Fibroblast of the conjunctiva (primary cell): ENCODE measurements at places on chromosomes 6 and 20.

GRCh38 chr20:23419995-23420901, 1.0 kb downstream of the NAPB start:
- DNase-seq, result no peak

- DNase-seq, result peak; percentile 87
Measured at GRCh38 chr20:44706301-44707017, 8.7 kb upstream of the CCN5 start.

DNA sequence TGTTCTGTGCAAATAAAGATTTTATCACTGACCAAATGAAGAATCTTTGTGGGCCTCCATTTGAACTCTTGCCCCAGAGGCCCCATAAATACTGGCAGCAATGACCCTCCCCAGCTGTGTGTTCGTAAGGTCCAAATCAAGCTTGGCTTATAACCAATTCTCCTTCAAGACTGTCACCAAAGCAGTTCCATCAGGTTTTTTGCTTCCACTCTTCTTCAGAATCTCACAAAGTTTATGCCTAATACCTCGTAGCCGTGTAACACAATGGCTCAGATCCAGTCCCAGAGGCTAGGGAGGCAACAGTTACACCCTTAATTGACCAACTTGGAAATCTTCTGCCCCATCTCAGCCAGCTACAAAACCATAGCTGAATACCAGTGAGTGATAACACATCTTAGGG, 120.5 kb downstream of the HIVEP2 start:
- DNase-seq, result no peak

DNA sequence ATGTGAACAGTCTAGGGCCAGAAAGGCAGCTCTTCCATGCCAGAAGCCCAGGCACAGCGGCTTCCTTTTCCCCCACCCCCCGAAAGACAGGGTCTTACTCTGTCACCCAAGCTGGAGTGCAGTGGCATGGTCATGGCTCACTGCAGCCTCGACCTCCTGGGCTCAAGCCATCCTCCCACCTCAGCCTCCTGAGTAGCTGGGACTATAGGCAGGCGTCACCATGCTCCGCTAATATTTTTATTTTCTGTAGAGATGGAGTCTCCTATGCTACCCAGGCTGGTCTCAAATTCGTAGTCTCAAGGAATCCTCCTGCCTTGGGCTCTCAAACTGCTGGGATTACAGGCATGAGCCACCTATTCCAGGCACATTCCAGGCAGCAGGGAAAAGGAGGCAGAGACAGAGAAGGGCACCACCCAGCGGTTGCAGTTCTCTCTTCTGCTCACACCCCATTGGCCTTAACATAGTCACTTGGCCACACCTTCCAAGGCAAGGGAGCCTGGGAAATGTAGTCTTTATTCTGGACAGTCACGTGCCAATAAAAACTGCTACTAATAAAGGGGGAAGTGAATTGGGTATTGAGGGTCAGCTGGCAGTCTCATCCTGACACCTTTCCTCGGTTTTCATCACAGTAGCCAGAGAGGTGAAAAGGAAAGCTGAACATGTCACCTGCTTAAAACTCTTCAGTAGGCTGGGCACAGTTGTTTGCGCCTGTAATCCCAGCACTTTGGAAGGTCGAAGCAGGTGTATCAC, 205.9 kb downstream of the ZMYND8 start:
- DNase-seq, result peak; percentile 56

DNA sequence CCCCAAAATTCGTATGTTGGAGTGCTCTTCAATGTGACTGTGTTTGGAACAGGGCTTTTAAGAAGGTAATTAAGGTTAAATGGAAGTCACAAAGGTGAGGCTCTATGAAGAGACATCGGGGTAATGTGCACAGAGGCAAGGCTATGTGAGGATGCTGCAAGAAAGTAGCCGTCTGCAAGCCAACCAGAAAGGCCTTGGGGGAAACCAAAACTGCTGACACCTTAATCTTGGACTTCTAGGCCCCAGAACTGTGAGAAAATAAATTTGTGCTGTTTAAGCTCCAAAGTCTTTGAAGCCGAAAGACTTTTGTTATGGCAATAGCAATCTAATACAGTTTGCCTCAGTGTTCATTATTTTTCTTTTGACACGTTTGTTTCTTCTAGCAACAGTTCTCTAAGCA, 2.4 kb upstream of the IRAK1BP1 start:
- no peak for DNase-seq

DNA sequence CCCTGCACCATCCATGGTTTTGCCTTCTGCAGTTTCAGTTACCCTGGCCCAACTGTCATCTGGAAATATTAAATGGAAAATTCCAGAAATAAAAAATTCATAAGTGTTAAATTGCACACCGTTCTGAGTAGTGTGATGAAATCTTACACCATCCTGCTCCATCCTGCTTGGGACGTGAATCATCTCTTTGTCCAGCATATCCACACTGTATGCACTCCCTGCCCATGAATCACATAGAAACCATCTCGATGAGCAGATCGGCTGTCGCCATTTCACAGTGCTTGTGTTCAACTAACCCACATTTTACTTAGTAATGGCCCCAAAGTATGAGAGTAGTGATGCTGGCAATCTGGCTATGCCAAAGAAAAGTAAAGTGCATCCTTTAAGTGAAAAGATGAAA, 105.9 kb upstream of the ID4 start:
- peak; percentile 78 for DNase-seq

- no peak for DNase-seq
Measured at GRCh38 chr6:60695232-60695631, 1590.8 kb downstream of the KHDRBS2 start.

DNA sequence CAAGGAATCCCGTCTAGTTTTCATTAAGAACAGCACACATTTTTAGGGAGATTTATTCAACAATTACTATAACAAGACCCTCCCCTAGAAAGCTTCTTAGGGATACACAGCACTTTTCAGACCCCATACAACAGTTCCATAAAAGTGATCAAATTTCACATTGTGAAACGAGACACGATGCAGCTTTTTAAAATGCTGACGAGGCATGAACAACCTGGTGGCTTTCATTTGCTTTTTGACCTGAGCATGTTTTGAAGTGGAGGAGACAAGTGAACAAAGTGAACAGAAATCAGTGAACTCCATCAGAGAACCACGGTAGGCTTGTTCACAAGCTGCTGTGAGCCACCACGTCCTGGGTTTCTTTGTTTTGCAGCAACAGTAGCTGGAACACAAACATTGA, 112.2 kb downstream of the PCSK2 start:
- no peak for DNase-seq

DNA sequence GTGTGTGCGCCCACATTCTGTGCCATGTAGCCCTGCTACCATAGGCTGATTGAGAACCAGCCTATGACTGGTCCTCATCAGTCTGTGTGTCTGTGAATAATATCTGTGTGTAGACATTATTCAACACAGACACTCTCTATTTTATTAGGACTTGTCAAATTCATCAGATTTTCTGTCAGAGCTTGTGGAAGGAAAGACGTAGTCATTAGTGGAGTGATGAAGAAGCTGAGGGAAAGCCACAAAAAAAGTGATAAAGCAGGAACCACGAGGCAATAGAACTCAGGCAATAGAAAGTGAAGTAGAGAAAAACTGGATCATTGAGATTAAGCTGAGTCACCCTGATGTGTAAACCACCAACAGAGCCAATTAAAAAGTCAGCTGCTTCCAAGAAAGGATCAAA, 122.2 kb upstream of the MARCKS start:
- no peak for DNase-seq

DNA sequence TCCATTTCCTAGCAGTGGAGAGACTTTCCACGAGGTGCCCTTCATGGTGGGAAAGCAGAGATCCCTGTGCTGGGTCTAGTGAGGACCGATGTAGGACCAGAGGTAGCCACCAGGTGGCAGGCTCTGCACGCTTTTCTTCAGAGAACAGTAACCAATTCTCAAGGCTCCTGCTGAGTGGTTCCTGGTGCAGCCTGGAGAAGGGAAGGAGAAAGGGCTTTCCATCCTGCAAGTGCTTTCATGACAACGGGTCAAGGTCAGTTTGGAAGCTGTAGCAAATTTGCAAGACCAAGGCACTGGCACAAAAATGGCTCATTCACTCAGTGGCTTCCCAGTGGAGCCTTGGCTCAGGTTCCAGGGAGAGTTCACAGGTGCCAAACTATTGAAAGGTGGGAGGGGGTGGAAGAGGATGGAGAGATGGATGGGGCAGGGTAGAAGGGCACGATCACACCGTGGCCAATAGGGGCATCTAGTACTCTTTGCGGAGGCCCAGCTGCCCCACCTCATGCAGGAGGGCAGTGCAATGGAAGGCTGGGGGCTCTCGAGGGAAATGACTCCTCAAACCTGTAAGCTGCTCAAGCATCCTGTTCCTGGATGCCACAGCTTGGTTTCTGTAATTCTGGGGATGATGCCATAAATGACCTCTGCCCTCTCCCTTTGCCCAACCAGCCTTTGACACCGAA, 25.5 kb upstream of the KCNK16 start:
- DNase-seq, result peak; percentile 39

- DNase-seq, result no peak
Measured at GRCh38 chr6:37537548-37537947, 37.9 kb upstream of the CCDC167 start.

- no peak for DNase-seq
Measured at GRCh38 chr6:150345781-150346180, 23.0 kb upstream of the IYD start.

DNA sequence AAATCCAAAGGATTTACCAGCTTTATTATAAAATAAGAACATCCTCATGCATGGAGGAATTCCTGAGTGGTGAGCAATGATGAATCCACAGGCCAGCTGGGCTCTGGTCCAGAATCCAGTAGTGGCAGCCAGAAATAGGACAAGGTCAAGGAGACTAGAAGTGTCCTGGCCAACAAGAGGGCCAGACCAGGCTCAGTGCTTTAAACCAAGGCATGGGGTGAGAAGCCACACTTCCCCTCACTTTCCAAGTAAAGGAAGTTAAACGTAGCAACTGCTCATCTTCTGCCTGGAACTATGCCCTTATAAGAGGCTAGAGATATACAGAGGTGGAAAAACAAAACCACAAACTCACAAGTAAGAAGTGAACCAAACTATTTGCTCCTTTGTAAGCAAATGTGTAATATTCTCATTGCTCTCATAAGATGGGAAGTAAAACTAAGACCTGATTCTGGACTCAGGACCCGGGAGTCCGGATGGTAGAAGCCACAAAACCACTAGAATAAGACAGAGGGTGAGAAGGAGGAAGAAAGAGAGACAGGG, 253.2 kb downstream of the UST start:
- peak; percentile 50 for DNase-seq
